ENCODE measurements at places on chromosomes 6 and 20. TPM values are rescaled to one million over a fixed set of nuclear protein-coding genes. Genes with fewer than 3 reads are reported as not detected.

DNA sequence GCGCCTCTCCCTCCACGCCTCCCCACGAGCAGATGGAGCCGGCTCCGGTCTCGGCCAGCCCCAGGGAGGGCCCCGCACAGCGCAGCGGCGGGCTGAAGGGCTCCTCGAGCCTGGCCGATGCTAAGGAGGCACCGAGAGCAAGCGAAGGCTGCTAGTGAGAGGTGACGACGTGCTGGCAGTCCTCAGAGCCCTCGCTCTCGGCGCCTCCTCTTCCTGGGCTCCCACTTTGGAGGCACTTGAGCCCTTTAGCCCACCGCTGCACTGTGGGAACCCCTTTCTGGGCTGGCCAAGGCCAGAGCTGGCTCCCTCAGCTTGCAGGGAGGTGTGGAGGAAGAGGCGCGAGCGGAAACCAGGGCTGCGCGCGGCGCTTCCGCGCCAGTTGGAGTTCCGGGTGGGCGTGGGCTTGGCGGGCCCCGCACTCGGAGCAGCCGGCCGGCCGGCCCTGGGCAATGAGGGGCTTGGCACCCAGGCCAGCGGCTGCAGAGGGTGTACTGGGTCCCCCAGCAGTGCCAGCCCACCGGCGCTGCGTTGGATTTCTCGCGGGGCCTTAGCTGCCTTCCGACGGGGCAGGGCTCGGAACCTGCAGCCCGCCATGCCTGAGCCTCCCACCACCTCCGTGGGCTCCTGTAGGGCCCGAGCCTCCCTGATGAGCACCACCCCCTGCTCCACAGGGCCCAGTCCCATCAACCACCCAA is 2.5 kb upstream of the TMEM14C start:
- H3K4me1 ChIP-seq = peaks cover 32% of the 10 kb centered on the region
- H3K4me3 ChIP-seq = no peak overlapping the region
- DNase-seq = no peak
- H3K27ac ChIP-seq = no peak overlapping the region
- H3K36me3 ChIP-seq = peaks cover 2% of the 10 kb centered on the region

DNA sequence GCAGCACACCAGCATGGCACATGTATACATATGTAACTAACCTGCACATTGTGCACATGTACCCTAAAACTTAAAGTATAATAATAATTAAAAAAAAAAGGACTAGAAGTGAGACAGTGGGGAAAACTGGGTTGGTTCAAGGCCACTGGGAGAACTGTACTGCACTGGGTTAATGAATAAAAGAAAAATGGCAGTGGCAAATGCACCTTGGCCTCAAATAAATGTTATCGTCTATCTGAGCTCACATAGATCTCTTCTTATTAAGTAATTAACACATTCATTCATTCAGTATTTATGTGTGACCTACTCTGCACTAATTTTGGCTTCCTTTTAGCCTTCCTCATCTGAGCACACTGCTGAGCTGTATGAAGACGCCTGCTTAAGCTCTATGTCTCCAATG is 17.5 kb downstream of the CITED2 start:
- H3K36me3 ChIP-seq = no peaks in the 10 kb centered on the region
- H3K4me1 ChIP-seq = no peaks in the 10 kb centered on the region
- H3K4me3 ChIP-seq = no peak overlapping the region
- H3K27me3 ChIP-seq = no peaks in the 10 kb centered on the region
- no peak overlapping the region for H3K27ac ChIP-seq

DNA sequence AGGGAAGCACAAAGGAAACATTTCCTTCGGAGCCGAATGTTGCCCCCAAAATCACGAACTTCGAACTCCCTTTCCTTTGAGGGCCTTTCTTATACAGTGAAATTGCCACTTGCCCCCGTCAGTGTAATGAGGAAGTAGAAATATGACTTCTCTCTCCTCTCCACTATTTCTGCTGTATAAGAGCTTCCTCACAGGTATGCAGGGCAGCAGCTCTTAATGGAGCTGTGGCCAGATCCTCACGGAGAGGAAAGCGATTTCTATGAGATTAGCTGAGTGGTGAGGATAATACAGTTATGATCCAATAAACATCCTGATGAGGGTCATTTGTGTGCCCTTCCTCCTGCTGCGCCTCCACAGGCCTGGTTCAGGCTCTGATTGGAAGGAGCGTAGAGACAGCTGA is 10.8 kb upstream of the CPNE5 start:
- H3K27me3 ChIP-seq = no peaks in the 10 kb centered on the region
- peaks cover 30% of the 10 kb centered on the region for H3K4me1 ChIP-seq
- no peak for DNase-seq
- H3K4me3 ChIP-seq = no peak overlapping the region
- H3K36me3 ChIP-seq = peaks cover 10% of the 10 kb centered on the region

The CLPSL1 gene
- not detected for total RNA-seq

DNA sequence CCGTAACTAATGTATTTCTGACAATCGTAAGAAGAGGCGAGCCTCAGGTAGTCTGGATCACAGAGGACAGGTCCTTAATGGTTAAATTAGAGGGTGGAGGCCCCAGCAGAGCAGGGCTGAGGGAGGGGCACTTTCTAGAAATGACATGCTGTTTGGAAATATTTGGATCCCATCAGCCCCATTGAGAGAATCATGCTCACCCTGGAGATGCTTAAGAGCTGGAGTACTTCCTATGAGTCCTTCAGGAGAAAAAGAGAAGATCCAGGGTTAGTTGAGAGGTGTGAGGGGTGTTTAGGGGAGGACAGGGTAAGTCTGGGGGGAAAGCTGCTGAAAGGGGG is 123.0 kb downstream of the TCP11 start:
- H3K4me3 ChIP-seq = peak overlapping the region; percentile 78
- DNase-seq = no peak

The TNF gene
- not detected for total RNA-seq

The MED23 gene
- 39.0 TPM for total RNA-seq

GRCh38 chr6:146870760-146871159 is 272.0 kb downstream of the ADGB start:
- H3K4me3 ChIP-seq = no peak overlapping the region
- H3K36me3 ChIP-seq = no peaks in the 10 kb centered on the region
- no peak overlapping the region for H3K27ac ChIP-seq
- no peak for DNase-seq
- H3K27me3 ChIP-seq = no peaks in the 10 kb centered on the region

The RNF39 gene
- not detected for total RNA-seq

All from chondrocyte (in vitro differentiated cells).